ENCODE measurements at places on chromosomes 3 and 15. TPM values are rescaled to one million over a fixed set of nuclear protein-coding genes. Genes with fewer than 3 reads are reported as not detected.
A peak's percentile ranks its signal among the peaks of the same experiment; 100 is the strongest.

The SYNPR gene
- not detected for total RNA-seq

The CHSY1 gene
- 28.0 TPM for total RNA-seq

The AHSG gene
- total RNA-seq, result not detected

The DUSP7 gene
- total RNA-seq, result 59.9 TPM

The THSD4 gene
- 66.8 TPM for total RNA-seq

The SLCO3A1 gene
- 65.8 TPM for total RNA-seq

The DAPK2 gene
- 50.3 TPM for total RNA-seq

The ADAMTS17 gene
- 16.0 TPM for total RNA-seq

The RGMA gene
- total RNA-seq, result 21.6 TPM

The ECE2 gene
- 1.7 TPM for total RNA-seq

The TMIE gene
- total RNA-seq, result 0.74 TPM

The SEMA6D gene
- 34.9 TPM for total RNA-seq

- no peak for DNase-seq
Measured at GRCh38 chr15:92005154-92005553, 151.6 kb downstream of the SLCO3A1 start.

GRCh38 chr3:128491691-128491940 is 1.4 kb downstream of the GATA2 start:
- DNase-seq, result no peak

DNA sequence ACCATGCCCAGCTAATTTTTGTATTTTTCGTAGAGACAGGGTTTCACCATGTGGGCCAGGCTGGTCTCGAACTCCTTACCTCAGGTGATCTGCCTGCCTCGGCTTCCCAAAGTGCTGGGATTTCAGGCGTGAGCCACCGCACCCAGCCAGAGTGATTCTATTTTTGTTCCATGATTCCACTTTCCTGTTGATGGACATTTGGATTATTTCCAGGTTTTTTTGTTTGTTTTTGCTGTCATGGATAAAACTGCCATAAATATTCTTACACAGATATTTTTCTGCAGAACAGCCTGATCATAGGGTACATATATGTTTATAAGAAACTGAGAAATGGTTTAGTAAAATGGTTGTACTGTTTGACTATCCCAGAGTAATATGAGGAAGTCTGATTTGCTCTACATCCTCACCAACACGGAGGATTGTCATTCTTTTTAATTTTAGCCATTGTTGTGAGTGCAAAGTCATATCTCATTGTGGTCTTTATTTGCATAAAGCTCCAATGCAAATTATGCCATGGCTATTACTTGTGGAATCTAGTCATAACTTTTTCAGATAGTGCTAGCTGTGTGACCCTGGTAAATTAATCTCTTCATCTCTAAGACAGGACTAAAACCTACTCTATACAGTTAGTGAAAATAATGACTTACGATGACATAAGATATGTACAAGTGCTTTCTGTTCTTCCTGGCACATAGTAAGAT is 42.7 kb downstream of the MAP6D1 start:
- no peak for DNase-seq

DNA sequence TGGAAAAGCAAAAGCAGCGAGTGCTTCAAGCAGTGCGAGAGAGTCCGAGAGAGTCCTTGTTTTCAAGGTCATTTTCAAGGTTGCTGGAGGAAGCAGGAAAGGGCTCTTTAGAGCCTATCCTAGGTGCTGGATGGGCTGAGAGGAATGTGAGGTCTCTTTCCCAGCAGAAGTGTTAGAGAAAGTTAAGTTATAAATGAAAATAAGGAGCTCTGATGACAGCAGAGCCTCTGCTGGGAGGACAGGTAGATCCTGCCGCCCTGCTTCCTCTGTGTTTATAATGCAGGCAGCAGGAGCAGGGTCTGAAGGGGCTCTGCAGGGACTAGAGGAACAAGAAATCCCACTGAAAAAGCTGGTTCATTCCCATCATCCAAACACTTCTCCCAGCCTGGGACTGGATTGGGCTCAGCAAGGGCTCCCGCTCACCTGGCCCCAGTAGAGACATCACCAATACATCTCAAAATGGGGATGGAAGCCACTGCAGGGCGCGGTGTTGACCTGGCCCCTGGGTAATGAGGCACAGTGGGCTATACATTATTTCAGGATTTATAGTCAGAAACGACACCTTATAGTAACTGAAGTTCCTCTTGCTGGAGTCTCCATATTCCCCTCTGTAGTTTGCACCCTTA is 41.5 kb upstream of the RAB6B start:
- peak; percentile 71 for DNase-seq

DNA sequence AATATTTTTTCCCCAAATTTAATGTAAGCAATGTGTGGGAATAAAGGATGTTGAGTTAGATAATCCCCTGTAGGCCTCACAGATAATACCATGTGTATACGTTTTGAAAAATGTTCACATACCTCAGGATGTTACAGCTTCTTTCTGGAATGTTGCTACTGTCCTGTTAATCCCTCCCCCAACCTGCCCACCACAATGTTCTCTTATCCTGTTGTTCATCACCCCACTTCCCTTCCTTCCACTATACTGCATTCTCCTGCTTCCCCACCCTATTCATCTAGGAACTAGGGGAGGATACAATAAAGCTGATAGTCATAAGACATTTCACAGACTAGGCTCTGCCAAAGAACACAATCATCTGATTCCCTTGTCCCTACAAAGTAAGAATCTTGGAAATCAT is 92.1 kb downstream of the IGF2BP2 start:
- DNase-seq, result no peak

- no peak for DNase-seq
Measured at GRCh38 chr3:16114429-16114828, 60.1 kb upstream of the GALNT15 start.

GRCh38 chr3:30082652-30083051 is 523.7 kb upstream of the TGFBR2 start:
- no peak for DNase-seq

DNA sequence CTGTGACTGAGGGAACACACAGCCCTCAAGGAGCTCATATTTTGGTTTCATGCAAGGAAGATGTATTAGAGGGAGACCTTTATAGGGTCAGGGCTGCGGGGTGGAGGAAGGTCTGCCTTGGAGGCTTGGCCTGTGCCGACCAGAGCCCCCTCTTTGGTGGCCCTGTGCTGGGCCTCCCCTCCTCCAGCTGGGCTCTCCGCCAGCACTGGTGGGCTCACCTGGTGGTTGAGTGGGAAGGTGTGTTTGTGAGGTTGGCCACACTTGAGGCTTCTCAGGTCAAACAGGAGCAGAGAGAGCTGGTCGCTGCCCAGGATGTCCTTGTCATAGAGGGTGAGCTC is 2.6 kb downstream of the PLA2G4F start:
- no peak for DNase-seq

DNA sequence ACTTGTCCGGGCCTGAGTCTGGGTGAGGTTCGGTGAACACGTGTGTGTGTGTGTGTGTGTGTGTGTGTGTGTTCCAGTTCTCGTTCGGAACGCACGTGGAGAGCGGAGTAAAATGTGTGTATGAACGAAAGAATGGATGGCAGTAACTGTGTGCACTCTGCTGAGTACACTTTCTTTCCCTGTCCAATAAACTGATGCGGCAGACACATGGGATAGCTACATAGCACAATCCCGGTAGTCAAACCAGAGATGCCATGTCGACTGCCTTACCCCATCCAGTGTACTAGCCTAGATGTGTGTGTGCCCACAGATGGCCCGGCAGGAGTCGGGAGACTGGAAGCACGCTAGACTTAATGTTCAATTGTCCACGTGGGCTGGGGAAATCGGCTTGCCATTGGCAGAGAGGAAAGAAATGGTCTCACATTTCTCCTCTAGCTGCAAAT is 507 bp upstream of the GOLIM4 start:
- DNase-seq, result no peak

GRCh38 chr3:4523710-4524698 is 30.9 kb downstream of the ITPR1 start:
- no peak for DNase-seq

DNA sequence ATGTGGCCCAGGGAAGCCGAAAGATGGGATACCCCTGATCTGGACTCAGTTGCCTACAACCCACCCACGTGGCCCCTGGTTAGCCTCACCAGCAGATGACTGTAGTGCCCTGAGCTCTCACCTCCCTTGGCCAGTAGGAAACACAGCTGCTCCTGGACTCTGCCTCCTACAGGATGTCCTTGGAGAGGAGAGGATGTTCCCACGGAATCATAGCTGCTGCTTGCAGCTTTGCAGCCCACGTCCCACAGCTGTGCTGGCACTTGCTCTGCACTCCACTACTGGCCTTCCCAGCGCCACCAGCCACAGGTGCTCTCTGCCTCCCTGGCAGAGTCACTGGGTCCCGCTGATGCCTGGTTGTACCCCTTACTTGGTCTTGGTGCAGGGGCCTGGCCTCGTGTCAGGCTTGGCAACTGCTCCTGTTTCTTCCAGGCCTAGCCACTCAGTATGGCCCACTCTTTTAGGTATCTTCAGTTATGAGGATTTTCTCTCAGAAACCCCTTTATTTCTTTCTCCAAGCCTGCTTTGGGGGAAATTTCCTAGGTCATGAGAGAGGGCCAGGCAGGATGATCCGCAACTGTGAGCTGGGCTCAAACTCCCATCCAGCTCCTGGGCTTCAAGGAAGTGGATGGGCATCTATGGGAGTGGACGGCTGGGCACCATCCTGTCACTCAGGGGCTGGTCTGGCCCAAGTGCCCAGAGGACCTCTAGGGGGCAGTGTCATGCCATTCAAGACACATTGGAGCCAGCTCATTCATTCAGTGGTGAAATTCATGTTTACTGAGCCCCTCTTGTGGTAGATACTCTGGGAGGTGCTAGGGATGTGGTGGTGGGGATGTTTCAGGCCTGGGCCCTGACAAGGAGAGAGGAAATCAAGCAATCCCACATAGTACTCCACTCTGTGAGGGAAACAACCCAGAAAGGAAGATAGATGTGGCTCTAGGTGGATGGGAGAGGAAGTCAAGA is 16.2 kb upstream of the VILL start:
- DNase-seq, result no peak

DNA sequence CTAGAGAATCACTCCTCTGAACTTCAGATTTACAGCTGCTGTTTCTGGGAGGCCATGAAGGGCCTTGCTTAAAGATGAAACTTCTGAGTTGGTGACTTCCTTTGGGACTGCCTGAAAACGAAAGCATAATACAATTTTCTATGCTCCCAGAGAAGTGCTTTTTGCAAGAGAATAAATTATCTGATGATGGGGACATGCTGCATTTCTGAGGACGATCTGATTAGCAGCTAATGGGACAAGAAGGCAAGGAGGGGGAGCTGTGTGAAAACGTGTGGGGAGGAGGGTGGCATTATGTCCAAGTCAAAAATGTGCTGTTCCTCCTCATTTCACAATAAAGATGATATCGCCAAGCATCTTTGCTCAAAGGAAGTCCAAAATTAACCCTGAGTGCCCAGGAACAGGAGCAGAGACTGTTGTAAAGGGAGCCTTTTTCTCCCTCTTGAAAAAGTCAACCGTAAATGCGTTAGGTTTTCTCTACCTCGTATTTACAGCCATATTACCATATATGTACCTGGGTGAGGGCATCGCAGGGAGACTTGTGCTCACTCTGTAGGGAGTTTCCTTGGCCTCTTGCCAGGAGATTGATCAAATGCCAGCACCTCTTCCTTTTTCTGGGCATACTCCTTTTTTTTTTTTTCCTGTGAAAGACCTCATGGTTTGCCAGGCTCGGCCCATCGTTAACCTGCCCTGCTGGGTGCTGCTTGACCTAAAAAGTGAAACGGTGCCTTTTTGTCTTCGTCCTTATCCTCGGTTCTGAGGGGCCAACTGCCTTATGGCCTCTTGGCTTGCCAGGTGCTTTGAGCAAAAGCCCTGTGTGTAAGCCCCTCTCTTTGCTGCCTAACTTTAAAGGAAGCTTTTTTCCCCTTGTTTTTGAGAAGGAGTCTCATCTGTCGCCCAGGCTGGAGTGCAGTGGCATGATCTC is 11.5 kb downstream of the ITPR1 start:
- no peak for DNase-seq

DNA sequence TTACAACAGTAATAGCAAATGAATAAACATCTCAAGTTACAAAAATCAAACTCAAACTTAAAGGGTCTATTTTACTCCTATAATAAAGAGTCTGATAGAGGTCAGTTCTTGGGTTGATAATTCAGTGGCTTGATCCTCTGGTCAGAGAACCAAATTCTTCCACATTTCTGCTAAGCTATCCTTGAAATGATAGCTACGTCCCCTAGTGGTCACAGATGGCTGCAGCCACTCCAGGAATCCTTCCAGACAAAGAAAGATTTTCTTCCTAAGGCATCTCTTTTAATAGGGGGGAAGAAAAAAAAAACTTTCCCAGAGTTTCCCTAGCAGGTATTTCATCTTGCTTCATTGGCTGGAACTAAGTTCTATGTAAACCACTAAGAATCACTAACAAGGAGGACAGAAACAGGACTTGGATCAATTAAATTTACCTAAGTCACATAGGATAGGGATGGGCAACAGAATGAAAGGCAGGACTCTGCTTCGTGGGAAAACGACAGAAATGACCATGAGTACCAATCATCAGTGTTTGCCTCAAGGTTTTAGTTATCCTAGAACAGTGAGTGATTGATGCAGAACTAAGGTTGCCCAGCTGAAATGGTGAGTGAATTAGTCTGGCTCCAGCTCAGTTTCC is 160.7 kb downstream of the STAC start:
- no peak for DNase-seq

GRCh38 chr3:148605521-148605920 is 92.2 kb upstream of the AGTR1 start:
- DNase-seq, result no peak

DNA sequence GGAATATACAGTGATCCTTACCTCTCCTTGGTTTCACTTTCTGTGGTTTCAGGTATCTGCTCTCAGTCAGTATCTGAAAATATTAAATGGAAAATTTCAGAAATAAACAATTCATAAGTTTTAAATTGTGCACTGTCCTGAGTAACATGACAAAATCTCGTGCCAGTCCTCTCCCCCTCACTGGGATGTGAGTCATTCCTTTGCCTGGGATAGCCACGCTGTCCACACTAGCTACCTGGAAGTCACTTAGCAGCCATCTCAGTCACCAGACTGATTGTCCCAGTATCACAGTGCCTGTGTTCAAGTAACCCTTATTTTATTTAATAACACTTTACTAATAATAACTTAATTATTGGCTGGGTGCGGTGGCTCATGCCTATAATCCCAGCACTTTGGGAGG is 15.3 kb upstream of the KLHL25 start:
- DNase-seq, result no peak

DNA sequence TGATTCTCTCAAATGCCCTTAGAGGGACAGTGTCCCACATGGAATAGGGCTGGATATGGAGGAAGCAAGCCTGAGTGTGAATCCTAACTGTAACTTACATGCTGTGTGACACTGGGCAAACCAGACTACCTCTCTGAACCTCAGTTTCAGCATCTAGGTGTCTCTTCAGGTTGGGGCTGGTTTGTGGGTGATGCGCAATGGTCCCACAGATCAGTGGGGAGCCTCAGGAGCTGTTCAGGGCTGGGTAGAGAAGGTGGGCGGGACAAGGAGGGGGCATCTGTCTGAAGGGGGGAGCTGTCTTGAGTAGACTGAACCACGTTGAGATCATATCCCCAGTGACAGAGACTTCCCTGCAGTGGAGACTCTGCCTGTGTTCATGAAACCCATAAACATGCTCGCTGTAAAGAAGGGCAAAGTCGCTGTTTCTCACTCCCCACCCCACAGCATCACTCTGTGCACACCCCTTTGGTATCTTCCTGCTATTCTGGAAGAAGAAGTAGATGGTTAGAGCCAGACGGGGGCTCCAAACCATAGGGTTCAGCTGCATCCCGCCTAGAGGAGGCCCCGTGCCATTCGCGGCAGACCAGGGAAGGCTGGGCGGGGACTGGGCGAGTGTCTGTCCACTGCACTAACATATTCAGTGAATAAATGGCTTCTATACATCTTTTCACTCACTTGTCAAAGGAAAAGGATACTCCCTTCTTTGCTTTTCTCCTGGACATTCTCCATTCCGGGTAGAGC is 28.4 kb downstream of the SRPRB start:
- DNase-seq, result peak; percentile 65

- DNase-seq, result no peak
Measured at GRCh38 chr15:73323374-73323955, 45.3 kb downstream of the HCN4 start.
